ENCODE measurements at places on chromosomes 6 and 20. TPM values are rescaled to one million over a fixed set of nuclear protein-coding genes. Genes with fewer than 3 reads are reported as not detected.

TP53TG5 gene
- not detected for total RNA-seq

STX16 gene
- total RNA-seq = 87.2 TPM

DNA sequence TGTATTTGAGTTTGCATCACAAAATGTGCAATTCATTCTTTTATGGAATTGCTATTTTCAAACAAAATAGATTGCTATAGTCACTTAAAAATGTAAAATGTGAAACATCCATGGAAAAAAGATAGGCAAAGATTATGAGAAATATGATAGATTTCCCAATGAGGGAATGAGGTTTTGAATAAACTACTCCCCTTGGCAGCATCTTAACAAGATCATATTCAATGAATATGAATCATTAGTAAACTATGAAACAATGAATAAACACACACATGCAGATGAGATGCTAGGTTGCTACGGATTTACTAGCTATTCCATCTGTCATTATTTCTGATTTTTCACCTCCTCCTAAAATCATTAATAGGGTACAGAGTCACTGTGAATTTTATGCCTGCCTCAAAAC is 401.8 kb downstream of the PHF3 start:
- DNase-seq = no peak

DNA sequence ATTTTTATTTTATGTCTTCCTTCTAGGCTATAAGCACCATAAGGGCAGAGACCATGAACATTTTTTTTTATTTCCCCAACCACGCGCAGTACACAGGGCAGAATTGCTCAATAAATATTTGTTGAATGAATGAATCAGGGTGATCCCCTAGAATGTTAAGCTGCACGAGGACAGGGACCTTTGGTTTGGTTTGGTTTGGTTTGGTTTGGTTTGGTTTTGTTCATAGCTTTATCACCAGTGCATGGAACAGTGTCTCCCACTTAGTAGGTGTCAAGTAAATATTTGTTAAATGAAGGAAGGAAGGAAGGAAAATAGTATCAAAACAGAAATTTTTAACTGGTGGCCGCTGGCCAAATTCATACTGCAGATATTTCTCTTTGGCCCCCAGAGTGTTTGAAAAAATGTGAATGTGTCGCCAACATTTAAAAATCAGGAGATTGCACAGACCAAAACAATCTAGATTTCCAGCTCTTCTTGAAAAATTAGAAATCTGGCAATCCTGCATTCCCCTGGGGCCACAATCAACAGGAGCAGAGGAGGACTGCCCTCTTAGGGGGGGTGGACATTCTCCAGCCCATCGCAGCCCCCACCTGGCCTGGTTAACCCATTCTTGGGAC is 205.3 kb downstream of the EYA2 start:
- DNase-seq = no peak

DNA sequence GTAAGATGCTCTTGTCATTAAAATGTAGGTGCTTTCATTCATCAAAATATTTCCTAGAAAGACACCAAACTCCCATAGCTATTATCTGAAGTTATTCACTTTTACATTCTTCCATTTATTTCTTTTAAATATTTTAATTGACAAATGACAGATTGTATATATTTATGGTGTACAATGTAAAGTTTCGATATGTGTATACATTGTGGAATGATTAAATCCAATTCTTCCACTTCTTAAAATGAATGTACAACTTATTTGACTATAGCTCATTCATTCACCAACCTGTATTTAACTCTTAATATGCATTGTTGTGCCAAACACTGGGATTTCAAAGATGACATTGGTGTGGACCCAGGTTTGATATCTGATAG is 41.0 kb downstream of the CCN2 start:
- DNase-seq = no peak
